ENCODE measurements at places on chromosomes 12 and 14. TPM values are rescaled to one million over a fixed set of nuclear protein-coding genes. Genes with fewer than 3 reads are reported as not detected.

The TAC3 gene
- polyA plus RNA-seq: not detected

The ZDHHC22 gene
- polyA plus RNA-seq: not detected

The GPR162 gene
- not detected for polyA plus RNA-seq

The STX2 gene
- polyA plus RNA-seq: 3.3 TPM

The SLC24A4 gene
- polyA plus RNA-seq: 0.05 TPM

The HOXC12 gene
- polyA plus RNA-seq: not detected

The SIX4 gene
- polyA plus RNA-seq: not detected

The C1S gene
- polyA plus RNA-seq: not detected

The CAPS2 gene
- polyA plus RNA-seq: 7.9 TPM

DNA sequence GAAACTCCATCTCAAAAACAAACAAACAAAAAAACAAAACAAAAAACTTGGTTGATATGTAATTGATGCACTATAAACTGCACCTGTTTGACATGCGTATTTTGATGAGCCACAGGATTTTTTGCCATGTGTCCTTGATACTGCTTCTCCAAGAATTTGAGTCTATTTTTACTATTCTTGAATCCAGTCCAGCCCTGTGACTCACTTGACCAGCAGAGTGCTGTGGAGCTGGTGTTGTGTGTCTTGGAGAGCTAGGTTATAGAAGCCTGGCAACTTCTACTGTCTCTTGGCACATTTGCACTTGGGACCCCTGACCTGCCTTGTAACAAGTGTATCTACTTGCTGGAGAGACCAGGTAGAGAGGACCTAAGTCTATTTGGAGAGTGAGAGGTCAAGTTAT, 52.0 kb downstream of the KLRG1 start:
- peaks cover 46% of the 10 kb centered on the region for H3K4me1 ChIP-seq
- peaks cover 10% of the 10 kb centered on the region for H3K36me3 ChIP-seq
- H3K27me3 ChIP-seq: peaks cover 3% of the 10 kb centered on the region
- no peak for DNase-seq
- H3K27ac ChIP-seq: no peak overlapping the region

DNA sequence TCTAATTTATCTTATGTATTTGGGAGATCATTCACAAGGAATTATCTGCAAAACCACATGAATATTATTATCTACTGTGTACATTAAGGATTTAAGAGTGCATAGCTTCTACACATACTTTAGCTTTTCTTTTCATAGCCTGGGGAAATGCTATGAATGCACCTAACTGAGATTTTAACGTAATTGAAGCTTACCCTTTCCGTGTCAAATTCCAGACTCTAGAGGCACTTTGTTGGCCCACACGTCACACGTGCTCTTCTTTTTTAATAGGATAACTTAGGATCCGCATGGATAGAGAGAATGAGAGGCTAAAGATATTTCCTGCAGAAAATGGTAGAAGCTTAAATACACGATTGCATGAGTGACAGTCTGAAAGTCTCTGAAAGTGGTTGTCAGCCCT, 481.1 kb downstream of the PCNX1 start:
- H3K4me3 ChIP-seq: no peak overlapping the region
- no peak overlapping the region for H3K27ac ChIP-seq
- peaks cover 3% of the 10 kb centered on the region for H3K27me3 ChIP-seq
- no peak for DNase-seq

GRCh38 chr14:59265808-59266207, 77.3 kb downstream of the DAAM1 start:
- H3K36me3 ChIP-seq: peaks cover 34% of the 10 kb centered on the region
- H3K27ac ChIP-seq: no peak overlapping the region

GRCh38 chr12:32089586-32089985, 17.1 kb upstream of the BICD1 start:
- H3K36me3 ChIP-seq: no peaks in the 10 kb centered on the region
- no peak for DNase-seq
- no peaks in the 10 kb centered on the region for H3K4me1 ChIP-seq

DNA sequence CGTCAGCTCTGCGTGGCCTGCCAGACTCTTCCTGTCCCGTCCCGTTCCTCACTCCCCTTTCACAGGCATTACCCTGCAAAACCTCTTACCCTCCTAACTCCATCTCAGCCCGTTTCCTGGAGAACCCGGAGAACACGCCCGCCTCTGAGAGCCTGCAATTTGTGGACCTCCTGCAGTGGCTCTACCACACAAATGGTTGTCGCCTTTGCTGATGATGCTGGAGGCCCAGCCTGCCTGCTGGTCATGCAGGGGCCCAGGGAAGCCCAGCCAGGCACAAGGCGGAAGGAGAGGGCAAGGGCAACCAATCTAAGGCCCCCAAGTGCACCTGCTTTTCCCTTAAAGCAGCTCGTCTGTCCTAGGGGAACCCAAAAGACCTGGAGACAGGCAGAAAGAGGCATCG, 22.5 kb downstream of the RFLNA start:
- no peaks in the 10 kb centered on the region for H3K4me1 ChIP-seq
- H3K36me3 ChIP-seq: no peaks in the 10 kb centered on the region
- H3K4me3 ChIP-seq: no peak overlapping the region
- H3K27ac ChIP-seq: no peak overlapping the region
- DNase-seq: no peak
- peaks cover 5% of the 10 kb centered on the region for H3K27me3 ChIP-seq

GRCh38 chr14:34843011-34843554, 32.1 kb downstream of the BAZ1A start:
- H3K36me3 ChIP-seq: no peaks in the 10 kb centered on the region
- H3K27me3 ChIP-seq: peaks cover 2% of the 10 kb centered on the region
- H3K4me3 ChIP-seq: peak overlapping the region; percentile 15
- H3K4me1 ChIP-seq: peaks cover 57% of the 10 kb centered on the region
- DNase-seq: no peak

DNA sequence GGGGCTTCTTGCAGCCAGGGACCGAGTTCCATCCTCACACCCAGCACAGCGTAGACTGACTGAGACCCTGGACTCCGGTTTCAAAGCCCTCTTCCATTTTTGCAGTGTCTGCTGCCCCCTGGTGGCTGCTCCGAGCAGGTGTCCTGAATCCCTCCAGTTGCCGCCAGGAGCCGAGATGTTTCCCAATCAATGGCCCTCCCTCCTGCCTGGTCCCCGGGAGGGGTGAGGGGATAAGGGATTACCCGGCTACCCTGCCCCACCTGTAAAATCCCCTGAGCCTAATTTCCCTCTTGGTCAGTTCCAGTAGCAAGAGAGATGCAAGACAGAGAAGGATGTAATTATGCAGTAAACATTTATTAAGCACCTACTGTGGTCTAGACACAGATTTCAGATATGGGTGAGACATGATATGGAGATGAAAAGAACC, 55.0 kb downstream of the PHETA1 start:
- peaks cover 7% of the 10 kb centered on the region for H3K4me1 ChIP-seq
- no peaks in the 10 kb centered on the region for H3K36me3 ChIP-seq
- H3K27me3 ChIP-seq: peaks cover 14% of the 10 kb centered on the region
- H3K27ac ChIP-seq: no peak overlapping the region
- DNase-seq: peak; percentile 62
- H3K4me3 ChIP-seq: no peak overlapping the region

GRCh38 chr12:56635806-56636674, 5.9 kb upstream of the BAZ2A start:
- H3K4me3 ChIP-seq: peak overlapping the region; percentile 94
- H3K36me3 ChIP-seq: peaks cover 27% of the 10 kb centered on the region
- peaks cover 11% of the 10 kb centered on the region for H3K27me3 ChIP-seq
- peak; percentile 62 for DNase-seq

GRCh38 chr14:101182476-101182875, 279.0 kb upstream of the RTL1 start:
- no peaks in the 10 kb centered on the region for H3K4me1 ChIP-seq
- H3K36me3 ChIP-seq: no peaks in the 10 kb centered on the region

GRCh38 chr12:52910248-52910883, 5.5 kb upstream of the KRT8 start:
- no peak overlapping the region for H3K27ac ChIP-seq
- no peak overlapping the region for H3K4me3 ChIP-seq
- no peaks in the 10 kb centered on the region for H3K4me1 ChIP-seq

- H3K4me1 ChIP-seq: no peaks in the 10 kb centered on the region
- H3K27me3 ChIP-seq: peaks cover 5% of the 10 kb centered on the region
- H3K36me3 ChIP-seq: no peaks in the 10 kb centered on the region
- H3K27ac ChIP-seq: no peak overlapping the region
These were observed 3.8 kb upstream of the KRT86 start for GRCh38 chr12:52270541-52271070.

DNA sequence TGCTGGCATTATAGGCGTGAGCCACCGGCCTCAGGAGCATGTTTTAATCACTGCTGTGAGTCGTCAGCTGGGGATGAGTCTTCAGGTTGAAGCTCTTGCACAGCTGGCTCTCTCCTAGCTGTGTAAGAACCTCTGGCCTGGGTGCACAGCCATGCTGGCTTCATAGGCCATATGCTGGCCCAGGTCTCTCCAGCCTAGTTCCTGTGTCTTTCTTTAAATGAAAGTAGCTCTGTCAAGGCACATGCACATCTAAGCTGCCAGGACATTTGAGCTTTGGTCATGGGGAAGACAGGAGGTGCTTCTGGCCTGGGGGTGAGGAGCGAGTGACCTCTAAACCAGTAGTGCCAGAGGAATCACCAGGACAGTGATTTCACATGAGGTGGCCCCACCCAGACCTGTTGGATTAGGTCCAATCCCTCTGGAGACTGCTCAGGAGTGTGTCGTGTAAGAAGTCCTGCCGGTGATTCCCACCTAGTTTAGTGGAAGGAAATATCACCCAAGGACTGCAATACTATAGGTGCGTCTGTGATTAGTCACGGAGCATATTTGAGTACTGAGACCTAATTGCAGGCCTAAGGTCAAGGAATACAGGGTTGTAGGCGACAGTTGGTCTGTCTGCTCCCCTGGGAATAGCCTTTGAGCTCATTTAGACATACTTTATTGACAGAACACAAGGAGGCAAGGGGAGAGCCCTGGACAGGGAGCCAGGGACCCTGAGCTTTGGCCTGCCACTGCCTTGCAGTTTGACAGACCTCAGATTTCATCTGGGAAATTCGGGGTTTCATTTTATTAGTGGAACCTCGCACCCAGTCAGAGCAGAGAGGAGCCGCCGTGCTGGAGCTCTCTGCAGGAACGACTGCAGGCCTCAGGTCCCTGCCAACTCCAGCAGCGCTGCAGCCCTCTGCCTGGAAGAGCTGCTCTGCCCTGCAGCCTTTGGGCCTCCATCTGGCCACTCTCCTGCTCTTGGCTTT, 67.0 kb downstream of the ANKRD9 start:
- no peak overlapping the region for H3K4me3 ChIP-seq
- DNase-seq: no peak
- no peaks in the 10 kb centered on the region for H3K27me3 ChIP-seq
- H3K36me3 ChIP-seq: peaks cover 14% of the 10 kb centered on the region
- H3K27ac ChIP-seq: no peak overlapping the region
- H3K4me1 ChIP-seq: peaks cover 4% of the 10 kb centered on the region

DNA sequence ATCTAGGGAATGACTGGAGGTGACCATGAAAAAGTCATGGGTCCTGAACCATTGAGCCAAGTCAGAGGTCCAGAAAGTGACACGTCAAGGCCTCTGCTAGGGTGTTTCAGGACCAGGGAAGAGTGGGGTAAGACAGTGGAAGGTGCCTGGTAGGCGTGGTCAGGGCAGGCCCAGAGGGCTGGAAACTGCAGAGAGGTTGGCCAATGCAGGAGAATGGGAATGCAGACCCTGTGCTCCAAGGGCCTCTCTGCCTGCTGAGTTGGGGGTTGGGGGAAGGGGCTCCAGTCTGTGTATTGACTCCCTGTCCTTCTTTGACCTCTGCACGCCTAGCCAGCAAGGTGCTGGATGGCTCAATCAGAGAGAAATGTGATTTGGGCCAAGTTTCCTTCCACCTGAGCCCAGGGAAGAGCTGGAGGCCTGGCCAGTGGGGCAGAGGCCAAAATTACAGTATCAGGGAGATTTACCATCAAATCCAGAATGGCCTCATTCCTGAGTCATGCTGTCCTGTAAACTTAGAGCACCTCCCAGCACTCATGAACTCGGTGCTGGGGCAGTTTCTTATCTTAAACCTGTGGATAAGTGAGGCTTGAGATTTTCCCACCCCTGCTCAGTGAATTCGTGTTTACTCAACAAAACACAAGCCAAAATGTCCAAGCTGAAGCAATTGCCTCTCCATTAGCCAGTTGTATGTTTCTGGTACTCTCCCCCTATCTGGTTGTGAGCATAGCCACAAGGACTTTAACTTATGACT, 24.4 kb downstream of the IRF2BPL start:
- H3K27ac ChIP-seq: no peak overlapping the region
- H3K4me1 ChIP-seq: peaks cover 12% of the 10 kb centered on the region
- H3K4me3 ChIP-seq: no peak overlapping the region
- H3K36me3 ChIP-seq: no peaks in the 10 kb centered on the region

- DNase-seq: no peak
- peaks cover 5% of the 10 kb centered on the region for H3K36me3 ChIP-seq
- no peak overlapping the region for H3K4me3 ChIP-seq
- H3K27me3 ChIP-seq: no peaks in the 10 kb centered on the region
- H3K4me1 ChIP-seq: peaks cover 5% of the 10 kb centered on the region
These were observed 18.9 kb downstream of the FAR2 start for GRCh38 chr12:29167988-29168387.

DNA sequence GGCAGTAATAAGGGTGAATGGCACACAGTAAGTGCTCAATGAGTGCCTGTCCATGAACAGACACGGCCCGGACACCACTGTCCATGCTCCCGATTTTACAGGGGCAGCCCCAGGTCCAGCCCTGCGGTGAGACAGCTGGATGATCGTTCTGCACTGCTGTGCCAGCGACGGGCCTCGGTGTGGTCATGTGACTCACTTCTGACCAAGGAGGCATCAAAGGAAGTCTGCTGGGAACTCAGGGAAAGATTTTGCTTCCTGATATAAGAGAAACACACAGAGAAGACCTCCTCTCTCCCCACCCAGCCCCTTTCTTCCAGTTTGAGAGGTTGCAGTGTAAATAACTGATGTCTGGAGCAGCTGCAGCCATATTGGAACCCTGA, 126.6 kb downstream of the SCARB1 start:
- no peak for DNase-seq
- H3K4me1 ChIP-seq: no peaks in the 10 kb centered on the region
- H3K27ac ChIP-seq: no peak overlapping the region
- H3K27me3 ChIP-seq: peaks cover 9% of the 10 kb centered on the region

GRCh38 chr12:68359674-68360073, 27.5 kb upstream of the MDM1 start:
- H3K36me3 ChIP-seq: no peaks in the 10 kb centered on the region
- H3K4me3 ChIP-seq: no peak overlapping the region
- peaks cover 60% of the 10 kb centered on the region for H3K4me1 ChIP-seq
- no peak for DNase-seq

DNA sequence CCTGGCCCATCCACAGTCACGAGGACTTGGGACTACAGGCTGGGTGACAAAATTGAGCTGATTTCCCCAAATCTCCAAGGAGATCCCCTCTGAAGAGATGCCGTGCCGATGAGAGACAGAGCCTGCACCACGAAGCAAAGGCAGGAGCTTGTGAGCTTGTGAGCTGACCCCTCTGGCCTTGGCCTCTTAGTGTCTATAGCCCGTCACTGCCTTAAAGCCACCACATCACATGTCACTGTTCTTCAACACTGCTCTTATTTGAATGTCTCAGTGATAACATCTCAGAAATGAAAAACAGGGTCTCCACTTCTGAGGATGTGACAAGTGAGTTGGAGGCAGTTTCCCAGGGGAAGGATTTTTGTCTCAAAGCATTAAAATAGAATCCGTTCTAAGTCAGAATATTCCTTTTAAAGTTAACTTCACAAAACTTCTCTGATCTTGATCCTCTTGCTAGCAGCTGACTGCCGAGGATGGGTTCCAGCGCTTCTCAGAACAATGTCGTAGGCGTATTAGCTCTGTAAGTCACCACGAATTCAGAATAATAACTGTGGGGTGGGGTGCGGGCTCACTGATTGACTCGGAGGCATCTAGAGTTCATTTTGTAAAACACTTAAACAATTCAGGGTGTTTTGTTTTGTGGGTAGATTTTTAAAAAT, 37.5 kb downstream of the CHST11 start:
- peak overlapping the region; percentile 94 for H3K27ac ChIP-seq
- H3K27me3 ChIP-seq: no peaks in the 10 kb centered on the region
- peak overlapping the region; percentile 81 for H3K4me3 ChIP-seq
- peaks cover 3% of the 10 kb centered on the region for H3K36me3 ChIP-seq
- H3K4me1 ChIP-seq: peaks cover 89% of the 10 kb centered on the region

Data from immature natural killer cell (primary cell).